ENCODE measurements at places on chromosomes 2 and 18. TPM values are rescaled to one million over a fixed set of nuclear protein-coding genes. Genes with fewer than 3 reads are reported as not detected.

MRPS5 gene
- 54.4 TPM for total RNA-seq

DES gene
- total RNA-seq = 29.5 TPM

PLEKHH2 gene
- total RNA-seq = 63.5 TPM

TRIM43B gene
- not detected for total RNA-seq

NTSR2 gene
- not detected for total RNA-seq

- no peak for DNase-seq
These were observed 190.4 kb downstream of the PRKCE start for GRCh38 chr2:45841752-45842407.

DNA sequence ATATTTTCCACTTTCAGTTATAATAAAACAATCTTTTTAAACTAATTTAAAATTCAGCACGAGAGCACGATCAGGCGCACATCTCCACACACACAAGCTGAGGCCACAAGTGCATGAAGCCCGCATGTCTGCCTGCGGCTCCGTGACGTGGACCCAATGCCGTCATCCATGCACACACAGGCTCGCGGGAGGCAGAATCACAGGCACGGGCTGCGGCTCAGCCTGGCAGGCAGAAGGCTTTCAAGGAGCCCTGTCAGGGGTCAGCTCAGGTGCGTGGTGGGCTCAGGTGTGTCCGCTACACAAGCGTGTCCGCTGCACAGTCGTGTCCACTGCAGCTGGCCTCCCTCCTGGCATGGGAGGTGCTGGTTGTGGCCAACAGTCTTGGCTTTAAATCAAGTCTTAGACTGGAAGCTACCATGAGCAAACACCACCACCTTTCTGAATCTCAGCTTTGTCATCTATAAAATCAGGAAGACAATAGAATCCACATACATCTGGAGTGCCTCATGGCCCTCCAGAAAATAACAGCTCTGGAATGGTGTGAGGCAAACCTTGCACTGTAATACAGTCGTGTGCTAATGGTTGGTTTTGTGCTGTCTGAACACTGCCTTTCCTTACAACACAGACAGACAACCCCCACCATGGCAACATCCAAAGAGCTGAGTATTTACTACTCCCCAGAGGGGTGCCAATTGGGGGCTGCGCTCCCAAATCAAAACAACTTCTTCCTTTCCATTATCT lies 210.1 kb downstream of the NDUFA10 start:
- DNase-seq = no peak

- no peak for DNase-seq
These were observed 757.5 kb upstream of the DDX18 start for GRCh38 chr2:117057016-117057415.

DNA sequence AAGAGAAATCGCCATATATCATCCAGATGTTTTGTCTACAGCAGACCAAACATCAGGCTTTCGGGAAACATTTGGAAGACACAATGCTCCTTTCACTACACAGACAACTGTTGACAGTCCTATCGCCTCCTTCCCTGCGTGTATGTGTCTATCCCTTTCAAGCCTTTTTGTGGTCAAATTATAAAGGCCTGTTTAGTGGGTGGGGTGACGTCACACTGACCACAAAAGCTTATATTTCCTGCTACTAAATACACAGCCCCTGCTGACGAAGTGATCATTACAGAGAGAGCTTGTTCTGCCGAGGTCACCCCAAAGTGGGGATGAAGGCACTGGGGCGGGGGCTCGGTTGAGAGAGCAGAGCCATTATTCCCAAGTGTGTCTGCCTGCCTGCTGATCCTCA lies 302.7 kb upstream of the TNP1 start:
- no peak for DNase-seq

GRCh38 chr2:101770726-101771125 lies 73.2 kb downstream of the MAP4K4 start:
- no peak for DNase-seq

Data from breast epithelium (tissue), 4 donors.